ENCODE measurements at places on chromosomes 3 and 15. TPM values are rescaled to one million over a fixed set of nuclear protein-coding genes. Genes with fewer than 3 reads are reported as not detected.

DNA sequence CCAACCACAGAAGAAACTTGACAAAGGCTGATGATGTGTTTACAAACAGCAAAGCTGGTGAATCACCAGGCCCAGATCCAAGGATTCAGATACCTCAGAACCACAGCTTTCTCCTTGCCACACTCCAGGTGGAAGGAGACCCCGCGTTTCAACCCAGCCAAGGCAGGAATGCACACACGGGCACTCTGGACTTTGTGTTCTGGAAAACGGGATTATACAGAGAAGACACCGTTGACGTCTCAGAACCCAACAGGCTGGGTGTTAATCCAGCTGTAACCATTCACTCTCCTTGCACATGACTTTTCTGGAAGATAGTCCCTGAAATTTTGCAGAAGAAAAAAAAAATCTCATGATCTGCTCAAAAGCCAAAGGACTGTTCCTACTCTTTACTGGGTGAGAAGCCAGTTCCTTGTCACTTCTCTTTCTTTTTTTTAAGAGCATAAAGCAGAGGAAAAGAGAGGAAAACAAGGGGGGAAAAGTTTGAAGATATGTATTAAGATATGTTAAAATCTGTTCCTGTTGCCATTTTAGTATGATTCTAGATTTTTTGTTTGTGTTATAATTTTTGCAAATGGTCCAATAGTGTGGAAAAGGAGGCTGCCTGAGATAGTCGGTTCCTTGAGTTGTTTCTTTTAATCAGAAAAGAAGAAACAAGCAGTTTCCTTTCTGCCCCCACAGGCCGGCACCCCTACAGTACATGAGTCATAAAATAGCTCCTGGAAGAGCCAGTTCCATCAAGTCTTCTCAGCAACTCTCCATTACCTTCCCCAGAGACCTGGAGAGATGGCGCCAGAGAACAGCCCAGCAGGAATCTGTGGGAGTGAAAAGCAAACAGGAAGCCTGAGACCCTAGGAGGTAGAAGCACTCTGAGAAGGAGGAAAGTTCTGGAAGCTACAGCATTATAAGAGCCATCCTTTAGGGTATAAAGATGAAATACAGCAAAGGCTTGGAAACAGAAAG, 73.1 kb downstream of the RORA start:
- peak; percentile 70 for DNase-seq
- peak overlapping the region; percentile 43 for H3K27ac ChIP-seq
- peaks cover 41% of the 10 kb centered on the region for H3K4me1 ChIP-seq
- no peaks in the 10 kb centered on the region for H3K36me3 ChIP-seq
- H3K27me3 ChIP-seq = no peaks in the 10 kb centered on the region

GRCh38 chr15:63805993-63806980, 27.5 kb downstream of the HERC1 start:
- H3K4me3 ChIP-seq = no peak overlapping the region
- DNase-seq = no peak
- H3K4me1 ChIP-seq = peaks cover 48% of the 10 kb centered on the region
- H3K36me3 ChIP-seq = no peaks in the 10 kb centered on the region

- H3K4me3 ChIP-seq = no peak overlapping the region
- H3K36me3 ChIP-seq = no peaks in the 10 kb centered on the region
- H3K27ac ChIP-seq = no peak overlapping the region
- H3K27me3 ChIP-seq = no peaks in the 10 kb centered on the region
- no peak for DNase-seq
- peaks cover 7% of the 10 kb centered on the region for H3K4me1 ChIP-seq
Observed at GRCh38 chr15:56528136-56528535, 63.2 kb upstream of the MNS1 start.

GRCh38 chr15:75775296-75776064, 62.8 kb upstream of the CSPG4 start:
- H3K36me3 ChIP-seq = no peaks in the 10 kb centered on the region
- H3K27me3 ChIP-seq = no peaks in the 10 kb centered on the region
- DNase-seq = no peak
- H3K4me1 ChIP-seq = no peaks in the 10 kb centered on the region
- H3K4me3 ChIP-seq = no peak overlapping the region

GRCh38 chr3:194225988-194226663, 90.2 kb downstream of the HES1 start:
- DNase-seq = no peak
- H3K27ac ChIP-seq = no peak overlapping the region
- H3K4me3 ChIP-seq = no peak overlapping the region
- H3K4me1 ChIP-seq = peaks cover 3% of the 10 kb centered on the region
- no peaks in the 10 kb centered on the region for H3K27me3 ChIP-seq

GRCh38 chr15:66713843-66714508, 11.9 kb downstream of the SMAD6 start:
- no peaks in the 10 kb centered on the region for H3K4me1 ChIP-seq
- no peaks in the 10 kb centered on the region for H3K36me3 ChIP-seq
- no peaks in the 10 kb centered on the region for H3K27me3 ChIP-seq

GRCh38 chr3:79012946-79013362, 754.8 kb downstream of the ROBO1 start:
- DNase-seq = no peak
- H3K4me1 ChIP-seq = no peaks in the 10 kb centered on the region
- peaks cover 3% of the 10 kb centered on the region for H3K27me3 ChIP-seq
- peak overlapping the region; percentile 40 for H3K4me3 ChIP-seq
- H3K27ac ChIP-seq = peak overlapping the region; percentile 72

GRCh38 chr3:175107231-175107630, 248.1 kb downstream of the NAALADL2 start:
- H3K4me3 ChIP-seq = no peak overlapping the region
- no peak overlapping the region for H3K27ac ChIP-seq
- no peak for DNase-seq
- H3K4me1 ChIP-seq = no peaks in the 10 kb centered on the region

GRCh38 chr3:70386846-70387245, 74.4 kb upstream of the MDFIC2 start:
- no peak overlapping the region for H3K4me3 ChIP-seq
- no peaks in the 10 kb centered on the region for H3K36me3 ChIP-seq
- H3K27ac ChIP-seq = no peak overlapping the region
- no peaks in the 10 kb centered on the region for H3K27me3 ChIP-seq

- H3K4me1 ChIP-seq = peaks cover 20% of the 10 kb centered on the region
- DNase-seq = no peak
- no peak overlapping the region for H3K4me3 ChIP-seq
- no peaks in the 10 kb centered on the region for H3K27me3 ChIP-seq
- H3K36me3 ChIP-seq = no peaks in the 10 kb centered on the region
- no peak overlapping the region for H3K27ac ChIP-seq
Observed at GRCh38 chr3:124998247-124998630, 57.6 kb downstream of the HEG1 start.

- H3K36me3 ChIP-seq = no peaks in the 10 kb centered on the region
- no peak overlapping the region for H3K27ac ChIP-seq
- H3K4me1 ChIP-seq = no peaks in the 10 kb centered on the region
- no peak for DNase-seq
- H3K4me3 ChIP-seq = no peak overlapping the region
Observed at GRCh38 chr15:71649894-71650293, 160.5 kb upstream of the NR2E3 start.

DNA sequence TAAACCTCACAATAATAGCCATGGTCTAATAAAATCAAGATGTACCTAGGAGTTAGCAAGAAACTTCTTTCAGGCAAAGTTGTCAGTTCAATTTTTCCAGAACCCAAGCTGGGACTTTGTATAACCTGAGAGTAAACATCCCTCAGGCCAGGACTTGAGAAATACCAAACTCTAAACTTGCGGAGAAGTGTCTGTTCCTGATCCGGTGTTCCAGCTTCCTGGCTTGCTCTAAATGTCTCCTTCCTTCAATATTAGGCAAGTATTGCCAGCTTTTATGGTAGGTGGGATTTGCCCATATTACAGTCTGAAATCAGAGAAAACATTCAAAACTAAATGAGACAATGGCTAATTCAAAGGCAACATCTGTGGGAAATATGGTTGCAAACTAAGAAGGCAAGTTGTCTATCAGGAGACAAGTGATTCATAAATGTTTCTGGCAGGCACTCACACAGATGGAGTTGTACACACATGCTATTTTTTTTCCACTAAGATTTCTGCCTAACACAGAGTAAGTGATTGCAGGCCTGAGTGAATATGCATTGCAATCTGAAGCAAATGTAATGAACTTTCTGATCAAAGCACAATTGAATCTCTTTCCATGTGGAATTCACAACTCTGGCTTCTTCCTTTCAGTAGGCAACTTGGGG, 88.3 kb upstream of the COL8A1 start:
- H3K27me3 ChIP-seq = no peaks in the 10 kb centered on the region
- DNase-seq = no peak
- no peak overlapping the region for H3K27ac ChIP-seq
- H3K36me3 ChIP-seq = no peaks in the 10 kb centered on the region

DNA sequence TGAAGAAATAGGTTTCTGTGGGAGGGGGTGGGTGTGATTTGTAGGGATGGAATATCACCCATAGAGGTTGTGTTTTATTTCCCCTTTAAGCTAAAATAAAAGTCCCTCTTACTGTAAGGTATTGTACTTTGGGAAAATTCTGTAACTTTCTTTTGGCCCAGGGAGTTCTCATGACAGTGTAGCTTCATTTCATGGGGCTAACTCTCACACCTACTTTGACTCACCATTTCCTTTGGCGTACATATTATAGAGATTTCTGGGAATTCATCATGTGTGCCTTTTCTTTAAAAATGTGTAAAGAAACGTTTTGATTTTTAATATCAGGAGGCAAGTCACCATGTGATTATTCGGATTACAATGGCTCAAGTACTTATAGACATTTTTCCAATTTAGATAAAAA, 477.7 kb upstream of the CFAP20DC start:
- H3K27ac ChIP-seq = no peak overlapping the region
- no peaks in the 10 kb centered on the region for H3K36me3 ChIP-seq
- no peaks in the 10 kb centered on the region for H3K27me3 ChIP-seq
- H3K4me3 ChIP-seq = no peak overlapping the region

GRCh38 chr15:73573572-73573971, 59.6 kb downstream of the NPTN start:
- no peak overlapping the region for H3K27ac ChIP-seq
- no peak for DNase-seq
- no peak overlapping the region for H3K4me3 ChIP-seq
- H3K4me1 ChIP-seq = no peaks in the 10 kb centered on the region
- H3K27me3 ChIP-seq = no peaks in the 10 kb centered on the region

- no peak overlapping the region for H3K27ac ChIP-seq
- no peak overlapping the region for H3K4me3 ChIP-seq
- no peaks in the 10 kb centered on the region for H3K27me3 ChIP-seq
Observed at GRCh38 chr3:126781889-126782491, 78.0 kb downstream of the CHCHD6 start.

The CADPS gene
- not detected for total RNA-seq

The PPM1L gene
- total RNA-seq = 68.9 TPM

The GHSR gene
- not detected for total RNA-seq

The NUTM1 gene
- total RNA-seq = not detected

Data from psoas muscle (tissue), 8 donors.